Nephron progenitor cell (in vitro differentiated cells): ENCODE measurements at places on chromosomes 3 and 15.

DNA sequence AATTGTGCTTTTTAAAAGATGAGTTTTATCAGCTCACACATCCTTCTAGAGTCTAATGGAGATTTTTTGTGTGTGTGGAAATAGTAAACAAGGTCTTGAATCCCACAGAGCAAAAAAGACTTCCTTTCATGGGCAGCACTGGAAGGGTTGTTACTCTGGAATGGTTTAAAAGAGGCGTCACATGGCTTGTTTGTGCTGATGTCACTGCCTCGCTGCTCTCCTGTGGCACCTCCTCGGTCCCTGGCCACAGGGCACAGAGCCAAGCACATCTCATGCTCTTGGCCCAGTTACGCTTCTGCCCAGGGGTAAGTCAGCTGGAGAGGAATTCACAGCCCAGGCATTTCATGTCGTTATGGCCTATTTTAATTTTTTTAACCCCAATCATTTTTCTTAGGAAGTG lies 53.2 kb downstream of the PGPEP1L start:
- no peak for DNase-seq

DNA sequence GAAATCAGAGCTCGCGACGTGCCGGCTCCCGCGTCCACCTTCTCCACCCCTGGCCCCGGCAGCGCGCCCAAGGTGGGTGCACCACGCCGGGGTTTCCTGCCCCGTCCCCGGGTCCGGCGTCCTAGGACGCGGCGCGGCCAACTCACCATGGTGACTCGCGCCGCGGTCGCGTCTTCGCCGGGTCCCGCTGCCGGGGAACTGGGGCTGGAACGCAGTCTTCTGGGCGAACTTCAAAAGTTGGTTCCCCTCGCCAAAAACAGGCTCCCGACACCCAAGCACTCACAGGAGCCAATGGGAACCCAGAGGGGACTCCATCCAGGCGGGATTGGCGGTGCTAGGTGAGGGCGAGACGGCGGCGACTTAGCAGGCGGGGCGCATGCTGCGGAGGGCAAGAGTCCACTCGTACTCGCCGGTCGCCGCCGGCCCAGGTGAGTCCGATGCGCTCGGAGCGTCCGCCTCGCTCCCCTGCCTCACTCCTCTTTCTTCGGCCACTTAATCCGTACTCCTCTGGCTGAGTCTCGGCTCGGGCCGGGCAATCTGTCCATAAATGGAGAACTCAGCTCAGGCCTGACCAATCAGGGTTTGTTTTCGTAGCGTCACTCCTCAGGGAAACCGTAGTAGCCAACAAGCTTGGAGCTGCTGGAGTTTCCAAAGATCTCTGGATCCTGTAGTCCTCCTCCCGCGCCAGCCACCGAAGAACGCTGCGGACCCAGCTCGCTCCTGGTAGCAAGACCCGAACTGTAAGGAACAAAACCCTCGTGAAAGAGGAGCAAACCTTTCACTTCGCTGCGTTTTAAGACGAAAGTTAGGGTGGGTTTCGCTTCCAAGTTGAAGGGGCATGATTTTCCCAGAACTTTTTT lies at the start of gene MYO1E:
TSS of gene MYO1E (minus strand) at position 520 of the 860 bp plus-strand sequence. CDS start at position 149, 371 bp downstream.
- DNase-seq, result peak; percentile 80

GRCh38 chr3:147404800-147405230 lies 1.5 kb downstream of the ZIC4 start:
- DNase-seq, result no peak

DNA sequence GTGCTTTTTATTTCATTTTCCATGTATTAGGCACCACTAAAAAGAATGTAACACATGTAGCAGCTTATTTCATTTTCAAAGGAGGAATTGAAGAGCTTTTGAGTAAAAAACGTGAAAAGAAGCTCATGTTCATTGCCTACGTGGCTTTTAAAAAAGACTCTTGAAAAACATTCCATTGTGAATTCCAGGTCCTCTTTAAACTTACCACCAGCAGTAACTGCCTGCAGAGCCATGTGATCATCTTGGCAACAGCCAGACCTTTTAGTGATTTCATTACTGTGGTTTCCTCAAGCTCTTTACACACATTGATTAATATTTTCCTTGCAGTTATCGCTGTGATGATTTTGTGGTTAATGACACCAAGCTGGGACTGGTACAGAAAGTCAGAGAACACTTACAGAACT lies 43.8 kb upstream of the FBXL22 start:
- no peak for DNase-seq

DNA sequence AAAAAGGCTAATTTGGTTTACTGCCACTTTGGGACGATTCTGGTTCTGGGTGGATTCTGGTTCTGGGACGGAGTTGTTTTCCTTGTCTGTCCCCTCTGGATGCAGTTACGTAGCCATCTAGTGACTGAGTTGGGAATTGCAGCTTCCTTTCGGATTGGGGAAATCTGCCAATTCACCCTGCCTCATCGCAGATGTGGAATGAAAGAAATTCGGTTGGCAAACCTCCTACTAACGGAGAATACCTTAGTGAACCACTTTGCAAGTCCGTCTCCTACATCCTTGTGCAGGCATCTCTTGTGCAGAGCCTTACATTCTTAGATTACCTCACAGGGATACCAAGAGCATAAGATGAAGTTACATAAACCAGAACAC lies 31.5 kb upstream of the AP4E1 start:
- peak; percentile 79 for DNase-seq

GRCh38 chr3:194298331-194299227 lies 52.5 kb downstream of the CPN2 start:
- no peak for DNase-seq

DNA sequence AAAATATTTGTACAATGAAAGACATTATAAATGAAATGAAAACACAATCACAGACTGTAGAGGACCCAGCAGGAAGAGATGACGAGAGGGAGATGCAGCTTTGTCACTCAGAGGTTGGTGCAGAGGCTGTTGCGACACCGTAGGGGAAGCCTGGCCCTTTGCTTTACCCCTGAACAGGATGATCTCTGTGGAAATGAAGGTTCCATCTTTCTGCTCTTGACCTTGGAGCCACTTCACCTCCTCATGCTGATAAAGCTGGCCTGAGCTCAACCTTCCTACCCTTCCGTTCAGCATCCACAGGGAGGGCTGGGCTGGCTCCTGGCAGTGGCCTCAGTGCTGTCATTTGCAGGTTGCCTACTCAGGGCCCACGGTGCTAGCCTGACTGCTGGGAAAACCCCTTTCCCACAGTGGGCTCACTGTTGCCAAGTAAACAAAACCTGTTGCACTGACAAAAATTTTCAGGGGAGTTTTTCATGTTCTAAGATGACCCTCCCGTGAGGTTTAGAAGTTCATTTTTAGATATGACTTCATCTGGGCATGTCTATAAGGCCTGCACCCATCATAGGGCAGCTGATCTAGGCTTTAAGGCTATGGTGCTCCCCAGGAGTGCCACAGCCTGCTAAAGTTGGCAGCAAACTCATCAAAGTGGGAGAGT lies 3.0 kb upstream of the CD80 start:
- DNase-seq, result no peak

- no peak for DNase-seq
Measured at GRCh38 chr3:15528854-15529537, 7.5 kb upstream of the COLQ start.

DNA sequence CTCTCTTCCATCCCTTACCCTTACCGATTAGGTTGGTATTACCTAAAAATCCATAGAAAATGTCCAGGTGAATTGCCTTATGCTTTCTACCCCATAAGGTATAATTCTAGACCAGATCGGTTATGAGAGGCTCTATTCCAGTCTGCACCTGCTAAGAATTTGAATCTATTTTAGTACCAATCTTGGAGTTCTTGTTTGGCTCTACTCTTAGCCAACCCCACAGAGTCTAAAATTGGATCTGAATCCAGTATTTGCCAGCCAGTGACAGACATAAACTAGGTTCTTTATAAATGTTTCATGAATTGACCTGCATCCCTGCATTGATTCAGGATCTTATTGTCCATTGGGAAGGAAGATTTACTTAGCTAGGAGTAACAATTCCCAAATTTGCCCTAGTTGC lies 6.5 kb downstream of the KLHL24 start:
- DNase-seq, result no peak

GRCh38 chr3:15460891-15461531 lies 33.6 kb downstream of the EAF1 start:
- no peak for DNase-seq

DNA sequence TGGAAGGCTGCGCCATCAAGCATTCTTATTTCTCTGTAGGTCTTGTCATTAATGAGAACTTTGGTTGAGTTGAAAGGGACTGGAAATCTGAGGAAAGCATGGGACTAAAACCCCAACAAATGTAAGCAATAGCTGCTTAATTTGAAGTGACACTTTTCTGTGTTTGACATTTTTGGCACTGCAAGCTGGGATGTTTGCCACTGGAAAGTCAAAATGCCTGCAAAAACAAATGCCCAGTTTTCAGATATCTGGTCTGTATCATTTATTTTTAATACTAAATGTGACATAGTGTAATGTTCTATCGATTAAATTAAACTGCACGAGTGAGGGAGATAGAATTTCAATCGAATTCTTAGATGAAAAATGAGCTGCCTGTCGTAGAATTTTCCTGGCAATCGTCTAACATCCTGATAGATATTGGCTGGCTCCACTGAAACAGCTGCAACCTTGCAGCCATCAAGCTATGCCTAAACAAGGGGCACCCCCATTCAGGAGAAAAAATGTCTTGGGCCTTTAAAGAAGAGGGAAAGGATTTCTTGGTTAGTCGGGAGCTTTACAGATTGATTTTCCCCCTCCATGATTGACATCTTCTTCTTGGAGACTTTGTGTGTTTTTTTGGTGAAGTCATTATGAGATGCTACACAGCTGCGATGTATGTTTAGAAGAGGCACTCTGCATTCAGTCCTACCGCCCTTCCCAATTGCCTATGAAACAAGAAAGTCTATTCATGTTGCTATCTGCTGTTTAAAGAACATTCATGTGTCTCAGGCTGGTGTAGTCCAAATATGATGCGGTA lies 316.7 kb upstream of the TBL1XR1 start:
- DNase-seq, result no peak

DNA sequence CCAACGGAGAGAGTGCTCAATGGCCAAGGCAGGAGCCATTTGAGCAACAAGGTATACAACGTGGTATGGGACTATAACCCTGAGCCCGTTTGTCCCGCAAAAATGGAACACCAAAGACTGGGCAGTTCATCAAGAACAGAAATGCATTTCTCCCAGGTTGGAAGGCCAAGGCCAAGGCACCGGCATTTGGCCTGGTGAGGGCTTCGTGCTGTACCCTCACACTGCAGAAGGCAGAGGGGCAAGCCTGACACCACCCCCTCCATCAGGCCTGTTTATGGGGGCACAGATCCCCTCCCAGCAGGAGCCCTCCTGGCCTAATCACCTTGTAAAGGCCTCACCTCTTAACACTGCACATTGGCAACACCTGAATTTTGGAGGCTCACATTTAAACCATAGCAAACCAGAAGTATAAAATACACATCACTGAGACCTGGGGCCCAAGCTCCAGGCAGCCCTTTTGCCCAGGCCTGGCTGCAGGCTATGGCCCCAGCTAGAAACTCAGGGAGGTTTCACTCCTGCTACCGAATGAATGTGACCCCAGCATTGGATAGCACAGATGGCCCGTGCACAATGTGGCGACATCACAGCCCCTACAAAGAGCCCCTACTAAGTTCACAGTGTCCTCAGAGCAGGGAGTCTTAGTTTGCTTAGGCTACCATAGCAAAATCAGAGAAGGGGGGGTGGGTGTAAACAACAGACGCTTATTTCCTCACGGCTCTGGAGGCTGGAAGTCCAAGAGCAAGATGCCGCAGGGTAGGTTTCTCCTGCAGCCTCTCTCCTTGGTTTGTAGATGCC lies 47.1 kb downstream of the KLF15 start:
- DNase-seq, result no peak

DNA sequence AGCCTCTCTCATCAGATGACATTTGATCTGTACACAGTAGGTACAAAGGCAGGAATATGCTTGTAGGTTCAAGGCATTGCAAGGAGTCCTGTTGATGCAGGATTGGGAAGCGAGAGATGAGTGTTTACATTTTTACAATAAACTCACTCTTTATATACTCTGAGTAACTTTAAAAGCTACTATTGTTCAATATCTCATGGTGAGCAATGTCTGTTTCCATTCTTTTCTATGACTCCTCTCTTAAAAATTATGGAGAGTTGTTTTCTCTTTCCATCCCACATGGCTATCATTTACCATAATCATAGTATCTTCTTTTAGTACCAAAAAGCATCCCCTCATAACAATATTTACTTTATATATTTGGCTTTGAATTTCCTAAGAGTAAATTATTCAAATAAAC lies 314.0 kb upstream of the CDIN1 start:
- no peak for DNase-seq

DNA sequence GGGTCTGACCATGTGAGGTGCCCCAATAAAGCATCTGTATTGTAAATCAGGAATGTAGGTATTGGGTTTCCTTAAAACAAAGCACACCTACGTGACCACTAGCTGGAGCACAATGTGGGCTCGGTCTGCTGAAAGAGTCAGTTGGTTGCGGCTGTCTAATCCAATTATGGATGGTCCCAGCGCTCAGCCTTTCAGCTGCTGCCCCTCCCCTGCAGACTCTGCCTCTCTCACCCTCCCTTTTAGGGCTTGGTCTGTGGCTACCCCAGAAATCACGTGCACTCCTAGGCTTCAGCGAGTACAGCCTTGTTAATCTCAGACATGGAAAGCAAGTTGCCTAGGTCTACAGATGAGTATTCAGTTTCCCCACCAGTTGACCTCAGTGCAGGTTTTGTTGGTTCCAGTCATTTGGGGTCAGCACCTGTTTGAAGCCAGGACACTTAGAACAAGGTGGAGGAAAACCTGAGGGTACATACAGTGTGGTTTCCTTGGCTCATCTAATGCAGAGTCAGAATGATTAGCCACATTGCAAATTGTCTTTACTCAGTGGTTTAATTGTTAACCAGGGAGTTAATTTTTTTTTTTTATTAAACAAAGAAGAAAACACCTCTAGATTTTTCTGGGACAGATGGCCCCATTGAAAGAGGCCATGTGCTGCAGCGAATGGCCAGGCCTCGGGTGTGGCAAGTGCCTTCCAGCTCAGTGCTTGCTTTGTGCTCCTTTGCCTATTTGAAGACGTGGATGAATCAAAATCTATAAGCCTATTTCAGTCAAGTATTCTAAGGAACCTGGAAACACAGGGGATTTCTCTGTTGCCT lies 137.7 kb downstream of the IGF1R start:
- DNase-seq, result peak; percentile 47

DNA sequence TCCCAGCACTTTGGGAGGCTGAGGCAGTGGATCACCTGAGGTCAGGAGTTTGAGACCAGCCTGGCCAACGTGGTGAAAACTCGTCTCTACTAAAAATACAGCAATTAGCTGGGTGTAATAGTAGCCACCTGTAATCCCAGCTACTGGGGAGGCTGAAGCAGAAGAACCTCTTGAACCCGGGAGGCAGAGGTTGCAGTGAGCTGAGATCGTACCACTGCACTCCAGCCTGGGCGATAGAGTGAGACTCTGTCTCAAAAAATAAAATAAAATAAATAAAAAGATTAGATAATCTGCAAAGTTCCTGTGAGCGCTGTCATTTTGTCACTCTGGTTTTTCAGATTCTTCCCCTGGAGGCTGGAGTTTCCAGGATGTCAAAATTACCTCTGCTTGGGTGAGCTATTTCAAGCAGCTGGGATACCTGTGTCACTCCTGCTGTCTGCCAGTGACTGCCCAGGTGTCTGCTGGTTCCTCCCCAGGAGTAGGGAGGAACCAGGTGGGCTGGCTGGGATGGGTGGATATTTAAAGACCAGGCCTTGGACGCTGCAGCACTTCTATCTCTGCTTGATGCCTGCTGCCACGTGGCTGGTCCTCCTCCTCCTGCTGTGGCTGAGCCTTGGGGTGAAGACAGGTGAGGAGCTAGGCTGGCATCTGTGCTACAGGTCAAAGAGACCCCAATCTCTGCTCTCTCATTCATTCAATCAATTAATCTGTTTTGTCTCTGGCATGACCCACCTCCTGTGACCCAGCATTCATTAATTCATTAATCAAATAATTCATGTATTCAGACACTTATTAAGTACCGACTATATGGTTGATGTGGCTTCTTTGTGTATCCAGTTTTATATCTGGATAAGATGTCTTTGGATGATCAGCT lies 19.5 kb upstream of the MUC20 start:
- no peak for DNase-seq
